ENCODE measurements at places on chromosomes 4 and X.

- no peak for DNase-seq
Measured at GRCh38 chr4:114773339-114773738, 174.7 kb downstream of the UGT8 start.

DNA sequence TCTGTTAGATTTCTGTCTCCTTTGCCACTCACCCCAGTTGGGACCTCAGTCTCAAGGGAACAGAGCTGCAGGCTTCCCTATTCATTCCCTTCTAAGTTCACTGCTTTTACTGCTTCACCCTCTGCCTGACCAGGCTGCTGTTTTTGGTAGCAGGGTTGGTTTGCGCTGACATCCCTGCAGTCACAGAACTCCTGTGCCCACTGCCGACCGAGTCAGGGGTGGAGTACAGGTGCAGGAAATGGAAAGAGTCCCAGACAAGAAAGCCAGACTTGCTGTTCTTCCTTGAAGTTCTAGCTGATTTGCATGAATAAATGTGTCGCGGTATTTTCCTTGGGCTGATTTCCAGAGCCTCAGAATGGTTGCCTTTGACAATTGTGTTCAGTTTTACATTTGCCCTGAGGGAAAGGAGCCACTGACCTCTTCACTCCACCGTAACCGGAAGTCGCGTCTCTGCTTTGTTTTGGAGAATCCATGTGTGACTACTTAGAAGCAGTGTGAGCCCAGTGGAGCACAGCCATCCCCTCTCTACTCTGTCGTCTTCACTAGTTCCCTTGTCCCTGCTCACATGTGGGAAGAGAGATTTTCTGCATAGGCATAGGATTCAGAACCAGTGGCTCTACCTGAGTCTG, 84.8 kb downstream of the TNIP2 start:
- DNase-seq: no peak

DNA sequence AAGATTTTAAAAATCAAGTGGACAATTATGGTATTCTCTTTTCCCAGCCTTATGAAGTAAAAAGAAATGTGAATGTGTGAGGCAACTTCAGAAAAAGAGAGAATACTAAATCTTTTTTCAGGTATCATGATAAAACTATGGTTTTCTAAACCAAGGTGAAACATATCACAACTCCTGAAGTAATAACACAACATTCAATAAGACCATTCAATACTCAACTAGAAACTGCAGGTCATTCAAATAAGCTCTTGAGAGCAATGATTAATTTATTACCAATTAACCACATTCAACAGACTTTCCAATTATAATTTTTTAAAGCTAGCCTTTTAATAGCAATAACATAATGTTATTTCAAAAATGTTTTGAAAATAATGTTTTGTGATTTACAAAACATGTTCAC, 35.8 kb downstream of the SLC10A7 start:
- no peak for DNase-seq

GRCh38 chrX:140525448-140525847, 20.6 kb upstream of the SOX3 start:
- DNase-seq: no peak

DNA sequence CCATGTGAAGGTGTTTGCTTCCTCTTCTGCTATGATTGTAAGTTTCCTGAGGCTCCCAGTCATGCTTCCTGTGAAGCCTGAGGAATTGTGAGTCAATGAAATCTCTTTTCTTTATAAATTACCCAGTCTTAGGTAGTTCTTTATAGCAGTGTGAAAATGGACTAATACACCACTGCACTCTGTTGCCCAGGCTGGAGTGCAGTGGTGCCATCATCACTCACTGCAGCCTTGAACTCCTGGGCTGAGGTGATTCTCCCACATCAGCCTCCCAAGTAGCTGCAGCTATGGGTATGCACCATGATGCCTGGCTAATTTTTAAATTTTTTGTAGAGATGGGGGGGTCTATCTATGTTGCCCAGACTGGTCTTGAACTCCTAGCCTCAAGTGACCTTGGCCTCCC, 15.8 kb upstream of the IGFBP7 start:
- DNase-seq: no peak

GRCh38 chr4:88007304-88008121, at the start of gene PKD2:
Gene PKD2, plus strand, starts transcription at chr4:88007635. Its CDS starts 99 bp downstream, at chr4:88007734.
- DNase-seq: no peak

DNA sequence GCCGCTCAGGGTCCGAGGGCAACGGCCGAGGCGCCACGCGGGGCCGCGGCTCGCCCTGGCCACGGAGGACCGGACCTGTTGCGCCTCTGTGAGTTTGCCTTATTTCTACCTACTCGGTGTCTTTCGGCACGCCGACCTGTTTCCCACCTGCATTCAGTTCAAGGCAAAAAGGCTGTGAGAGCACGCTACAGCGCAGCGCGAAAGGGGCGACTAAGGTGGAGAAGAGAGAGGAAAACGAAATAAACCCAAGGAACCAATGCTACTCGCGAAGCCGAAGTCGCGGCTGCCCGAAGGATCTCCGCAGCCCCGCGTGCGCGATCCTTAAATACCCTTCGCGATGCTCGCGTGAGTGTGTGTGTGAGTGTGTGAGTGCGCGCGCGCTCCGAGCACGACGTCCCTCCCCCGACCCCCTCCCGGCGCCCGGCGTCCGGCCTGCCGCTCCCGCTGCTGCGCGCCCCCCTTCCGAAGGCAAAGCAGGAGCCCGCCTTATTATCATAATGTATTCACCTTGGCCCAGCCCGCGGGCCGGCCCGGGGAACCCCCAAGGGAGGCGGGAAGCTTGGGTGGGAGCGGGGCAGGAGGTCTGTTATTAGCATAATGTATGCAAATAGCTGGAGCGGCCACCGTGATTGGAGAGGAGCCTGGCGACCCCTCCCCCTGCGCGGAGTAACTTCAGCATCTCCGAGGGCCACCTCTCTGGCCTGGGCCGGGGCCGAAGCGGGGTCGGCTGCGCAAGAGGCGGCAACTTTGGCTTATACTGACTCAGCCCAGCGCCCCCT, at the start of gene COL25A1:
Gene COL25A1 (minus strand): TSS at position 298 of the 779 bp plus-strand sequence.
- DNase-seq: no peak

DNA sequence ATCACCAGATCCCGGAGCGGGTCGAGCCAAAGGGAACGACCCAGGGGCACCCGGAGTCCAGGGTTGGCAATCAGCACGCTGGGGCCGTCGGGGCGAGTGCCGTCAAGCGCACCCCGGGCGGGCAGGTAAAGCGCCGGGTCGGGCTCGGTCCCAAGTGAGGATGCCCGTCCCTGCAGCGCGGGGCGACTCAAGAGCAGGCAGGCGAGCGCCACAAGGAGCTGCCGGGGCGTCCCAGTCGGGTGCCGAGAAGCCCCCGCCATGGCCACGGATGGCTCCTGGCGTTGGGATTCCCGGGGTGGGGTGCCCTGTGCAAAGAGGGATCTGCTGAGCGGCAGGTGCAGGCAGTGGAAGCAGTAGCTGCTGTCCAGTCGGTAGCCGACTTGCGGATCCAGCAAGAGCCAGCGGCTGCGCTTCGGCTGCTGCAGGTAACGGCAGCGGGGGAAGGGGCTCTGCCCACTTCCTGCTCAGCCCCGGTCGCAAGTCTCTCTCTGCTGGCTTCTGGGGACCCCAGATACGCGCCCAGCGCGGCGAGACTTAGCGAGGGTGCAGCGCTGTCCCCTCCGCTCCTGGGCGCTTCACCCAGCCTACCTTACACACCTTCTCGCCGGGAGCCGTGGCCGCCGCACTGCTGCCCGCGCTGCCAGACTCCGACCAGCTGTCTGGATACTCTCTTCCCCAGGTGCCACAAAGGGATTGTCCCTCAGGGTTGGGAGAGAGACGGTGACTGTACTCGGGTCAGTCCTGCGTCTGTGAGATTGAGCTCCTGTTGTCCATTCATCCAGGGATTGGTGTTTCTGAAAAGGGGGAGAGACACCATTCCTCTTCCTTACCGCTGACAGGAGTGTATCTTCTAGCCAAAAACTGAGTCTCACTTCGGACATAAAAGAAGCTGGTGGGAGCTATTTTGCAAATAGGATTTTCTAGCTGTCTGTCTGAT, at the start of gene FREM3:
Gene FREM3 (minus strand): TSS at position 260 of the 937 bp plus-strand sequence. CDS start 0 bp downstream, at position 260.
- DNase-seq: no peak

DNA sequence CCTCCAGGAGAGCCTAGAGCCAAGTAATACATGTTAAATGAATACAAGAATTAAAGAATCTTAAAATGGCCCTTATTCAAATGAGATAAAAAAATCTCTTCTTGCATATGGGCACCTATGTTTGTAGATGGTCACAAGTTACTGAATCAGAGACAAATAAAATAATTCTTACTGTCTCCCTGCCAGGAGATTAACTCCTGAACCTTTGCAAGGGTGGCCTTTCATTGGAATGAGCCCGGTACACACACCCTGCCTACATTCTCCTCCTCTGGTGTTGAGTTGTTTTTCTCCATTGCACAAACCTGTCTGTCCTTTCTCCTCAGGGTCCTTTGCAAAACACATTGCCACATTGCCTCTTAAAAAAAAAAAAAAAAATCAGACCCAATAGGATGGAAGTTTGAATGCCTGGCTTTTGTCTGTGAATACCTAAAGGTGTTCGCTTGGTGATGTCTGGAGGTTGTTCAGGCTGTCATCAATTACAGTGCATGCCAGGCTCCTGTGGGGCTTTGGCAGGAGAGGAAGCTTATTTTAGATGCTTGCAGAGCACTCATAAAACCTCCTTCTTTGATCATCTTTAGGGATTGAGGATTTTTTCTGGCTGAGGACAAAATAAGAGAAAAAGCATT, 8.3 kb upstream of the TMEM154 start:
- no peak for DNase-seq

GRCh38 chrX:120287513-120288112, 23.6 kb downstream of the TMEM255A start:
- DNase-seq: no peak

- DNase-seq: no peak
Measured at GRCh38 chr4:127648061-127648460, 15.3 kb downstream of the INTU start.

GRCh38 chrX:116961872-116962582, 499.3 kb upstream of the CT83 start:
- no peak for DNase-seq

DNA sequence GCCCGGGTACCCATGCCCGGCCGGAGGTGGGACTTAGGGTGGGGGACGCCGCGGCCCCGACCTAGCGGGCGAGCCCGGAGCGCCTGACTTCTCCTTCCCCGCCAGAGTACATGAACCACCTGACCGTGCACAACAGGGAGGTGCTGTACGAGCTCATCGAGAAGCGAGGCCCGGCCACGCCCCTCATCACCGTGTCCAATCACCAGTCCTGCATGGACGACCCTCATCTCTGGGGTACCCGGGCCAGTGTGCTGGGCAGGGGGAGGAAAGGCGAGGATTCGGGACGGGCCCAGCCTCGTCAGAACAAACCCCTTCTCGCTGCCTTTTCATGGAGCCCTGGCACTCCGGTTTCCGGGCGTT, 622 bp downstream of the TAFAZZIN start:
- DNase-seq: no peak

DNA sequence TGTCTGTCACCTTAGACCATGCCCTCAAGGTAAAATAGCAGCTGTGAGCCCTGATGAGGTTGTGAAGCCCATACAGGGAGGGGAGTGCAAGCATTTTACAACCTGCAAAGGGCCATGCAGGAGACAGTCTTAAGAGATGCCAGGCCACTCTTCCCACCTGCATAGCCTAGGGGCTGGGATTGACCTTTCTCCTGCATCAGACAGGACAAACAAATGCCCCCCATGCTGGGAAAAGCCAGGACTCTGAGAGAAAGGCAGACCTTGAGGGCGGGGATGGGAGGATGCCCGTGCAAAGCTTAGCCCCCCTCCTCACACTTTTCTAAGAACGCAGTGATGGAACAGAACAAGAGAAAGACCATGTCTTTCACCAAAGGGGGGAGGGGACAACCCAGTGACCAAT, 137.9 kb upstream of the MAMLD1 start:
- no peak for DNase-seq

- DNase-seq: no peak
Measured at GRCh38 chr4:749698-750666, 44.4 kb downstream of the PCGF3 start.

- no peak for DNase-seq
Measured at GRCh38 chrX:99077099-99077498, 1333.0 kb downstream of the PCDH19 start.

DNA sequence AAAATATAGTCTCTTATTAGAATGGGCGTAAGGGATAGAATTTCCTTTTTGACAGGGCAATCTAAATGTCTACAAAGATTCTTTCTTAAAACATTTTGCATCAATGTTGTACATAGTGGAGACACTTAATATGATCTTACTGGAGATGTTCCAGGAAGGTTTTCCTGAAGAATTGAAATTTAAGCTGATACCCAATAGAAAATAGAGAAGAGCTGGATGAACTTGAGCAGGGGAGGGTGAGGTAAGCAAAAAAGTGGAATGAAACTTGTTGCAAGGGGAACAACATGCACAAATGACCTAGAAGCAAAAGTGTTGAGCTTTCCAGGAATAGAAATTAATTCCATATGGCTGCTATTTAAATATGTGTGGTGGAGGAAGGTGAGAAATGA, 19.7 kb downstream of the SLAIN2 start:
- DNase-seq: no peak

GRCh38 chr4:100651499-100652175, 133.8 kb upstream of the EMCN start:
- no peak for DNase-seq

DNA sequence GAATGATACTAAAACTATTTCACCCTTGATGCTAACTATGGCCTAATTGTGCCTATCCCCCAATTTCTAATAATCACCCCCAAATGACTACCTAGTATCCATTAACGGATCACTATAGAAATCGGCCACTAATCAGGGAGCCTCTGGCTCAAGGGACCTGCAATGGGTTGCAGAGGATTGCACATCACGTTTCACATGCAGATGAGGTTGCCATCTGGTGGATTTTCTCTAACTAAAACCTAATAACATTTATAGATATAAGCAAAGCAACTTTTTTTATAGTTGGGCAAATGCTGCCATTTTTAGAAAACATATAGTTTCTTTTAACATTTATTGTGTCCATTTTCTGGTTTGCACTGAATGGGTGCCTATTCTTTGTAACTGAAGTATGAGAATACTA, 28.3 kb upstream of the ALG13 start:
- DNase-seq: no peak

DNA sequence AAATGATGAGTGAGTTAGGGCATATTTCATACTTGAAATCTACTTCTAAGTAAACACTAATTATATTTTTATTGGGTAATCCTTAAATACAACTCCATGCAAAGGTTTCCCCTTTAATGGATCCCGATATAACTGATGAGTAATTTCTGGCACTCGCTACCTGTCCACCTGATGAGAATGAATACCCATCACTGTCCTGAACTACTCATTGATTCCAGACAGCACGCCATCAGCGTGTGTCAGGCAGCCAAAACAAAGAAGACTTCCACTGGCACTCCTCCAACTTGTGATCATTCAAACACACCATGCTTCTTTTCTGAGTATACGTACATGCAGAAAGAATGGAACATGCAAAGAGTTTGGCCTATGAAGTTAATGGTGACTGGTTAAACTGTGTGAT, 69.4 kb downstream of the HCCS start:
- DNase-seq: no peak
